ENCODE measurements at places on chromosomes 7 and 10.

- no peak for DNase-seq
Observed at GRCh38 chr10:100174699-100175677, 10.8 kb downstream of the ERLIN1 start.

DNA sequence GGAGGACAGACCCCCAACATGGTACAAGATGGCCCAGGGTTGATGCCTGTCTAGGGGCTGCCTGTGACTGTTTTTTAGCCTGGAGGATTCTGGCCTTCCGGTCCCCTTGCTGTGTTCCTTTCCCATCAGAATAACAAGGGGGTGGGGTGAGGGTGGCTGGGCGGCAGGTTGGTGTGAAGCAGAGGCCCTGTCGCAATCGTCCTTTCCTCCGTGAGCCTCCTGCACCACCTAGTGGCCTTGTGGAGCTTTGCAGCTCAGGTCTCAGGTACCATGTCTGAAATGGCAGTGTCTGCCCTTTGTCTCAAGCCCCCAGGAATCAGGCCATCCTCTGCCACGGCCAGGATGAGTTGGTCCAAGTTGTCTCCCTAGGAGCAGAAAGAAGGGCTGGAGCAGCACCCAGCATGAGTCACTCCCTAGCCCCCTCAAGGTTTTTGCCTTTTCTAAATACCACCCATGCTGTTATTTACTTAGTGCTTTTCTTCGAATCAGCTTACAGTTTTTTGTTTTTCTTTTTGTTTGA lies 24.2 kb downstream of the TACR2 start:
- peak; percentile 91 for DNase-seq

- DNase-seq, result no peak
Observed at GRCh38 chr7:37424995-37425394, 23.7 kb downstream of the ELMO1 start.

DNA sequence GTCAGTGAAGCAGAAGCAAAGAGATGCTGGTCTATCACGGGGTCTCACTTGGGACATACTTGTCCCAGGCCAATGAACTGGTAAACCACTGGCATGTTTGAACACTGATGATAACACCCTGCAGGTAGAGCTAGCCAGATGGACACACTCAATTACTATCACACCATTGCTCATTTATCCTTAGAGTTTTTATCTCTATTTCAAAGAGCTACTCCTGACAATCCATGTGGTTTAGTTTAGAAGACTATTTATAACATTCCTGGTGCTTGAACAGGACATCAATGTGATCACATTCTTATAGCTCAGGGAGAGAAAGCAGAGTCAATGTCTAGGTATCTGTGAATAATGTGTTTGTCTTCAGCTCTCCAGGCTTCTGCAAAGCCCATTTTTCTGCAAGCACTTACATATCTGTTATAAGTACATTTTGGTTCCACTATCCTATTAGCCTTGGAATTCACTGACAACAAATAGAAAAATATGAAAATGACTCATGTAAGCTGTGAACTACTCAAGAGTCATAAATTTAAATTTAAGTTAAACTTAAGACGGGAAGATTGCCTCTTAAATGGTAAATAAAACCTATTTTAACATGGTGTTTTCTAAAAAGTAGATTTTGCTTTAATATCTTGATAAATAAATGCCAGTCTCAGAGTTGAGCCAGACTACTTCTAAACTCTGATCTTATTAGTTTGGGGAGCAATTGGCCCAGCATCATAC lies 106.7 kb upstream of the MBL2 start:
- DNase-seq, result no peak

GRCh38 chr7:51006483-51007235 lies 224.0 kb upstream of the GRB10 start:
- no peak for DNase-seq

GRCh38 chr10:5885619-5886018 lies 4.1 kb downstream of the ANKRD16 start:
- DNase-seq, result no peak

DNA sequence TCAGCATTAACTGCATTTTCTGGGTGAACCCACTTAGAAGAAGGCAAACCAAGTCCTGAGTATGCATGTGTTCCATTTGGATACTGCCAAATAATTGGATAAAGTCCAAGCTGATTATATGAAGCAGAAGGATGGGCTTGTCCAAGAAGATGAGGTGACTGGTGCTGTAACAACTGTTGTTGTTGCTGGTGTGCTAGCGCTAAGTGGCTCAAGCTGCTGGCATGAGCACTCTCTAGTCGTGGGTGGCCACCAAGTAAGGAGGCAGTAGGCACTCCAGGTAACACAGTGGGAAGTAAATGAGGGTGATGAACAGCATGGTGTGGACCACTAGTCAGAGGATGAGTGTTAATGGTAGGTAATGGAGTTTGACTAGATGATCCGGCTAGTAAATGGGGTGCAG lies 80.4 kb downstream of the NRBF2 start:
- no peak for DNase-seq

DNA sequence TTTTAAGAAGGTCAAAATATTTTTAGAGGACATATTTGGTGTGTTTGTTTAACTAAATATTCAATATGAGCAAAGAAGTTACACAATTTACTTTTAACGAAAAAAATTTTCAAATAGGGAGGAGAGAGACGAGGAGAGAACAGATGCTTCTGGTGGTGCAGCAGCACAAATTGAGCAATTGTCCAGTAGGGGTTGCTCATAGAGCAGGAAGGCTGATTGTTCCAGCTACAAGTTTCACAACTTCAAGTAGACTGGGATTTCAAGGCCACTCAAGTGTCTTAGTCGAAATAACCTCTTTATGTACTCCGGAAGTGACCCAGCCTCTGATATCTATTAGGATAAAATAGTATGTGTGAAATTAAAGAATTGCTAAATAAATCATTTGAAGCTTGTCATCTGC lies 197.9 kb downstream of the HDAC9 start:
- no peak for DNase-seq

GRCh38 chr10:59212301-59212798 lies 35.9 kb downstream of the PHYHIPL start:
- no peak for DNase-seq

DNA sequence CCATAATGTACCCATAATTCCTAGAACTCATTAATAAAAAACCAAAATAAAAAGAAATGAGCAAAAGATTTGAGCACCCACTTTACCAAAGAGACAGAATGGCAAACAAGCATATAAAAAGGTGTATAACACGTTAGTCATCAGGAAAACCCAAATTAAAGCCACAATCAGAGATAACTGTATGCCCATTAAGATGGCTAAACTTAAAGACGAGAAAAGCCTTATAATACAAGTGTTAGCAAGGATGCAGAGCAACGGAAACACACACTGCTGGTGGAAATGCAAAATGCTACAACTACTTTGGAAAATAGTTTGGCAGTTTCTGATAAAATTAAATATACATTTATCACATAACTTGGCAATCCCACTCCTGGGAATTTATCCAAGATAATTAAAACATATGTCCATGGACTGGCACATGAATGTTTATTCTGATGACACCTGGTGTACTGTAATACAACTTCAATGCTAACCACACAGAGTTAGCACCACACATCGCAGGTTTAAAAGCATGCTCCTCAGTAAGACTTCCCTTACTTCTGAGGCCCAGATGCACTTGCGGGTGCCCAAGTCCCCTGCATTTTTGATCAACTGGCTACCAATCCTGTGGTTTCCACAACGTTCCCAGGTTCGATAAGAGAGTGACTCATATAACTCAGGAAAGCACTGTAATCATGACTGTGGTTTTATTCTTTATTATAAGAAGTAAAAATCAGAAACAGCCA lies 158.6 kb downstream of the SNX13 start:
- no peak for DNase-seq

- DNase-seq, result peak; percentile 4
Observed at GRCh38 chr10:60434418-60435046, 44.9 kb upstream of the ANK3 start.

- DNase-seq, result no peak
Observed at GRCh38 chr10:128003521-128003920, 96.6 kb downstream of the PTPRE start.

GRCh38 chr7:3279147-3279818 lies 21.8 kb upstream of the SDK1 start:
- no peak for DNase-seq

DNA sequence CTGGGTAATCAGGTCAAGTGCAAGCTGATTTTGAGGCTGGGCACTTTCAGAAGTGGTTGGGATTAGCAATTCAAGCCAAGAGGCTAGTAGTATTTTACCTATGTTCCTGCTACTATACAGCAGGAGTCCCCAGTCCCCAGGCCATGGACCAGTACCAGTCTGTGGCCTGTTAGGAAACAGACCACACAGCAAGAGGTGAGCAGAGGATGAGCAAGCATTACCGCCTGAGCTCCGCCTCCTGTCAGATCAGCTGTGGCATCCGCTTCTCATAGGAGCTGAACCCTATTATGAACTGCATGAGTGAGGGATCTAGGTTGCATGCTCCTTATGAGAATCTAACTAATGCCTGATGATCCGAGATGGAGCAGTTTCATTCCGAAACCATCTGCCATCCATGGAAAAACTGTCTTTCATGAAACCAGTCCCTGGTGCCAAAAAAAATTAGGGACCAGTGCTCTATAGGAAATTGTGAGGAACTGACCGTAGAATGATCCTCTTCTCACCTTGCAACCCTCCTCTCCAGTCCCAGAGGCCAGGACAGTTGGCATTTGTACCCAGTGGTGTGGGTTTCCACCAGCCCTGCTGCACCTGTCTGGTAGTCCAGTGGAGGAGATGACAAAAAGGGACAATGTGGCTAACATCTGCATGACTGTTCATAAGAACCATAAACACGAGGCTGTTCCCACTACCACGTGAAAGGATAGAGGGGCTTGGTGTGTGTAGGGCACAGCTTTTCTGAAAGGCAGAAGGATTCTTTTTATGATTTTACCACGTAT lies 172.5 kb downstream of the KIAA1217 start:
- no peak for DNase-seq

- no peak for DNase-seq
Observed at GRCh38 chr7:152617056-152617455, 58.9 kb downstream of the XRCC2 start.

DNA sequence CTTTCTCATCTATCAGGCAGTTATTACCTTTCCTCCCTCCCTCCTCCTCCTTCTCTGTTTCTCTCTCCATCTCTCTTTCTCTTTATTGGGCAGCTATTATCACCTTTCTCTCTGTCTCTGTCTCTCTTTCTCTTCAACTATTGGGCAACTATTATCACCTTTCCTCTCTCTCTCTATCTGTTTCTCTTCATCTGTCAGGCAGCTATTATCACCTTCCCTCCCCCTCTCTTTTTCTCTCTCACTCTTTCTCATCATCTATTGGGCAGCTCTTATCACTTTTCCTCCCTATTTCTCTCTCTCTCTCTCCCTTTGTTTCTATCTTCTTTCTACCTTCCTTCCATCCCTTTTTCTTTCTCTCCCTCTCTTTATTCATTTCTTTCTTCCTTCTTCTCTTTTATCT lies 1.2 kb downstream of the DMBT1 start:
- no peak for DNase-seq

GRCh38 chr7:47992446-47992845 lies 13.0 kb upstream of the HUS1 start:
- DNase-seq, result no peak

GRCh38 chr10:114458955-114459354 lies 54.7 kb upstream of the AFAP1L2 start:
- DNase-seq, result no peak

DNA sequence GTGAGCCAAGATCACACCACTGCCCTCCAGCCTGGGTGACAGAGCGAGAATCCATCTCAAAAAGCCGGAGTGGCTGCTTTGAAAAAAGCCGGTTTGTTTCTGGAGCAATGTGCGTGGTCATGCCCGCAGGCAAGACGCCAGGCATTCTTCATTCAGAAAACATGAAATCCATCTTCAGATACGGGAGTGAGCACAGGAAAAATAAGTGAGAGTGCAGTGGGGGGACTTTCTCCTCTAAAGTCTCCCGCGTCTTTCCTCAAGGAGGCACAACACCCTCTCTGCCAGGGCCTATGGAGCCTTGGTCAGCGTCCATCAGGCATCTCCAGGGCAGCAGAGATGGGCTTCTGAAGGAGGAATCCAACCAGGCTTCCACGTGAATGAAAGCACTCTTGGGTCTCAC lies 62.3 kb upstream of the DGKI start:
- DNase-seq, result no peak

DNA sequence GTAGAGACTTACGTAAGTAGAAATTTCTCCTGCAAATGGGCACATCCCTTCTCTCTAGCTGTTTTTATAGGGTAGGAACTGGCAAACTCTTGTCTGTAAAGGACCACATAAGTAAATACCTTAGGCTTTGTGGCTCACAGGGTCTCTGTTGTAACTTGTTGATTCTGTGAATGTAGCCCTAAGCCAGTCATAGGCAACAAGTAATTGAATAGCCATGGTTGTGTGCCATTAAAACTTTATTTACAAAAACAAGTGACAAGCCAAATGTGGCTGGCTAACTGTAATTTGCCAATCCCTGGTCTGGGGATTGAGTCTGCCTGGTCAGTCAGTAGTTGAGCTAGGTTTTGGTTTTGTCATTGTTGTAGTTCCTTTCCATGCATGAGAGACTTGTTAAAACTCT lies 5.3 kb upstream of the KLF6 start:
- DNase-seq, result no peak

GRCh38 chr10:52215745-52216361 lies 98.2 kb upstream of the DKK1 start:
- DNase-seq, result peak; percentile 13

- no peak for DNase-seq
Observed at GRCh38 chr10:79028056-79028430, 40.7 kb upstream of the ZMIZ1 start.
